ENCODE measurements at places on chromosomes 7 and 10.

DNA sequence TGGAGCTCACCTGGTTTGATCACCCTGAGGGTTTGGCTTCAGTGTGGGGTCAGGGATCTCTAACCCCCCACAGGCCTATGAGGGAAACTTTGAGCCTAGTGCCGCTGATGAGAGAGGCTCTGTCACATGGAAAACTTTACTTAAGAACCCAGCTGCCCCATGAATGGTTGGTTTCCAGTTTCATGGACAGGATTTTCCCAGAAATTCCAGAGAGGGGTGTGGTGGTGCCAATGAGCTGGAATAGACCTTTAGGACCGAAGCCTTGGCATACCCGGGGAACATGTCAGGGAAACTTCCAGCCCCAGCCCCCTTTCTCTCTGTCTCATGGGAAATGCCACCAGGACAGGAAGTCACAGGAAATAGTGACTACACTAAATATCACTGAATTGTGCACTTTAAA is 36.9 kb downstream of the AKR1B1 start:
- no peak for DNase-seq

DNA sequence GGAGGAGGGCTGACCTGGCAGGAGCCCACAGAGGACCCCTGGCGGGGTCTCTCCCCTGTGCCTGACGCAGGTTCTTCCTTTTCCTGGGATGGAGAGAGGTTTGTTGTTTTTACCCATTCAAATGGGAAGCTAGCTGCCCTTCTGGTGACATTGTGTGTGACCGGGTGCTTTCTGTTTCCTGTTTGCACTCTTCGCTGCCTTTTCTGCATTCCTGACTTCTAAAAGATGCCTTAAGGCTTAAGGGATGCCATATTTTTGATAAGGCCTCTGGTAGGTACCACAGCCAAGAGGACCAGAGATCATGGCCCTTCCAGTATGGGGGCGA is 20.3 kb downstream of the ZNF783 start:
- DNase-seq = no peak

DNA sequence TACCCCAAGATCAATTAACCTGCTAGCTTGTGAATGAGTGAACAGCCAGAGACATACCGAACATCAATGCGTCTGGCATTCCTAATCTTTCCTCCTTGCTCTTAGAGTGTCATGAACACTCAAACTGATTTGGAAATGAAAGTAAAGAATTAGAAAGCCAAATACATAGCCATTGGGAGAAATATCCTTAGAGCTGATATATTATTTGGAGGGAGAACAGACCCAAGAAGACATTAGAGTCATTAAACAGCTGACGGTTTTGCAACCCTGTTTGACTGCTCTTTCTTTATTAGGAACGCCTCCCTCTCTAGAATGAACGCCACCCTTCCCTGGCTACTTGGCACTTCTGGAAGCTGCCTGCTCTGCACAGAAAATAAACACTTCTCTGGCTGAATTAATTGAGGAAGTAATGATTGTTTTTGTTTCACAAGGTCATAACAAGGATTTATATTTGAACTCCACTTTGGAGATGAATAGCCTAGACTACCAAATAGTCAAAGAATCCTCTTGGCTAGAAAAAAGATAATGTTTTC is 42.8 kb downstream of the CTTNBP2 start:
- peak; percentile 19 for DNase-seq

- no peak for DNase-seq
Observed at GRCh38 chr7:37363536-37364491, 84.8 kb downstream of the ELMO1 start.

DNA sequence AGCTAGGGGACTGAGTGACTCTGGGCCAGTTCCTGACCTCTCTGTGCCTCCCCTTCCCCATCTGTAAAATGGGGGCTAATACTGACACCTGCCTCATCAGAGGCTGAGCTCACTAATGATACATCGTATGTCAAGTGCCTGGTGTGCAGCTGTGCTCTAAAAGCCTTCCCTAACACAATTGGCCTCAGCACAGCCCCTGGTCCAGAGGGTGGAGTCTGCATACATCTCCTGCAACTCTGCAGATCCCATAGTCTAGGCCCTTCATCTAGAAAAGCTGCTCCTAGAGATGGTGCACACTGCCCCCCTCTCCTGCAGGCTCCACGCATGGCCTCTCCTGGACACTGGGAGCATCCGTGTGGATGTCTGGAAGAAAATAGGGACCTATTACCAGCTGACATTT is 255.0 kb downstream of the RPS24 start:
- DNase-seq = no peak

GRCh38 chr10:48231699-48232315 is 42.7 kb downstream of the FRMPD2 start:
- DNase-seq = no peak

DNA sequence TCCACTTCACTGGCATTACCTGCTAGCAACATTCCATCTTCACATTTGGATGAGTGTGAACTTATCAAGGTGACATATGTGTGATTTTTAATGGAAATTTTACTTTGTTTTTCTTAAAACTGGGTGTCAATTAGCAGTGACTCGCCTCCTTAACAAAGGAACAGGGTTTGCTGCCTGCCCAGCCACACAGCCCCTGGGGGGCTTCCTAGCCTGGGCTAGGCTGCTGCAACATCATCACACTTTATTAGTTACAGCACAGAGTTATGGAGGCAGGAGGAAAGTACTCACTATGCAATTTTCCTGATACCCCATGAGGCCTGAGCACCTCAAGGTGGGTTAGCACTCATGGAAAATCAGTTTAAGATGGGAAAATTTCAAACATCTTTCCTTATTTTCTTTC is 861.3 kb downstream of the NRG3 start:
- DNase-seq = no peak

- no peak for DNase-seq
Observed at GRCh38 chr10:95445223-95445836, 115.8 kb downstream of the SORBS1 start.

DNA sequence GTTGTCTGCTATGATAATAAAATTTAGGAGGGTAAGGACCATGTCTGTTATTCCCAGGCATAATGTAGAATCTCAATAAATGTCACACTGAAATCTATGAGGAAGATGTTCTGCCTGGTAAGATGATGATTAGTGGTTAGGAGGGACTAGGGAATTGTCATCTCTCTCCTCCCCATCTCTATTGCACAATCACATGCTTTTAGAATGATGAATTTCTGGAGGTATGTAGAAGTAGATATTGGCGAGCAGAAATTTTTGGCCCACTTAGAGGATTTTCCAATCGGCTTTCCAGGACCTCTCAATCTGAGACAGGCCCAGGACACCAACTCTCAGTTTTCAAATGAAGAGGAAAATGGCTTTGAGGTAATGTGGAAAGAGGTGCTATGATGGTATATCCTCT is 2.0 kb upstream of the PITX3 start:
- DNase-seq = no peak

GRCh38 chr10:68327889-68328786 is 3.7 kb upstream of the HNRNPH3 start:
- DNase-seq = no peak

DNA sequence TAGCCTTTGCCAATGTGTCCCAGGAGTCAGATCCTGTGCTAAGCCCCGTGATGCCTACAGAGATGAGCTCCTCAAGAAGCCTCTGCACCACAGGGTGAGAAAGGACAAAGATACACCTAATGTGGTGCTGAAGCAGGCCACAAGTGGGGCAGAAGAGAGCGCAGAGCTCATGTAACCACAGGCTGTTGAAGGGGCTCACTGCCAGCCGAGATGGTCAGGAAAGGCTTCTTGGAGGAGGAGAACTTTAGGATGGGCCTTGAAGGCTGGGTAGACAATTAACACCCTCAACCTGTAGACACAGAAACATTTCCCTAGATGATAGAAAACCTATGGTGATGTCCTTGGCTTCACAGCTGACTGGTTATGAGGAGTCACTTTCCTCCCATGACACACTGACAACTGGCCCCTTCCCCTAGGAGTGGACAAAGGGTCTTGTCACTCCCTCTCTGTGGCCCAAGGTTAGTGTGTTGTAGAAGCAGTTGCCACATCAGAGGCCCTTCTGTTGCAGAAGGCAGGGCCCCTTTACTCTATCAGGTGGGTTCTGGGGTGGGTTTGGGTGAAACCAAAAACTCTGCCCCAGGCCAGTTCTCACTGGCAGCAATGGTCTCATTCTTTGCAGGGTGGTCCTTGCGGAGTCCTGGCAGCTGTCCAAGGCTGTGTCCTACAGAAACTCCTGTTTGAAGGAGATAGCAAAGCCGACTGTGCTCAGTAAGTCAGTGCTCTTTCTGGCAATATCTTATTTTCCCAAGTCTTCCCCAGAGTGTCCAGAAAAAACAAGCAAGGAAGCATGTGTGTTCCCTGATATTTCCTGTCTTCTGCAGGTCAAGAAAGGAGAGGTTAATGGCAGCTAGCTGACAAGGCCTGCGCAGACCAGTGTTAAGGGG is 69.2 kb downstream of the MINDY4 start:
- DNase-seq = no peak

DNA sequence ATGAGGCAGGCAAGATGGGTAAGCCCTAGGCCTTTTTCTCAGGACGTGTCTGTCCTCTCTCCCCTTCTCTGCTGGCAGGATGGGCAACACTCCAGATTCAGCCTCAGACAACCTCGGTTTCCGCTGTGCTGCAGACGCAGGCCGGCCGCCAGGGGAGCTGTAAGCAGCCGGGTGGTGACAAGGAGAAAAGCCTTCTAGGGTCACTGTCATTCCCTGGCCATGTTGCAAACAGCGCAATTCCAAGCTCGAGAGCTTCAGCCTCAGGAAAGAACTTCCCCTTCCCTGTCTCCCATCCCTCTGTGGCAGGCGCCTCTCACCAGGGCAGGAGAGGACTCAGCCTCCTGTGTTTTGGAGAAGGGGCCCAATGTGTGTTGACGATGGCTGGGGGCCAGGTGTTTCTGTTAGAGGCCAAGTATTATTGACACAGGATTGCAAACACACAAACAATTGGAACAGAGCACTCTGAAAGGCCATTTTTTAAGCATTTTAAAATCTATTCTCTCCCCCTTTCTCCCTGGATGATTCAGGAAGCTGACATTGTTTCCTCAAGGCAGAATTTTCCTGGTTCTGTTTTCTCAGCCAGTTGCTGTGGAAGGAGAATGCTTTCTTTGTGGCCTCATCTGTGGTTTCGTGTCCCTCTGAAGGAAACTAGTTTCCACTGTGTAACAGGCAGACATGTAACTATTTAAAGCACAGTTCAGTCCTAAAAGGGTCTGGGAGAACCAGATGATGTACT is 13.1 kb downstream of the PHKG1 start:
- DNase-seq = peak; percentile 81

Data from COR-L47 (cell line).